K562 (cell line): ENCODE measurements at places on chromosomes 12 and 14.

DNA sequence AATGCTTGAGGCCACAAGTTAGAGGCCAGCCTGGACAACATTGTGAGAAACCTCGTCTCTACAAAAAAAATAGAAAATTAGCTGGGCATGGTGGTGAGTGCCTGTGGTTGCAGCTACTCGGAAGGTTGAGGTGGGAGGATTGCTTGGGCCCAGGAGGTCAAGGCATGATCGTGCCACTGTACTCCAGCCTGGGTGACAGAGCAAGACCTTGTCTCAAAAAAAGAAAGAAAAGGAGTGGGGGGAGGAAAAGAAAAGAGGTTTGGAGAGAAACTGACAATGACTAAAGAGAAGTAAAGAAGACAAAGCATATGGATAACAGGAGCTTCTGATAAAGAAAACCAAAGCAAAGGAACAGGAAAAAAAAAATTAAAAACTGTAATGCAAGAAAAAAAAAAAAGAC, 37.4 kb upstream of the SELPLG start:
- no peak for DNase-seq

DNA sequence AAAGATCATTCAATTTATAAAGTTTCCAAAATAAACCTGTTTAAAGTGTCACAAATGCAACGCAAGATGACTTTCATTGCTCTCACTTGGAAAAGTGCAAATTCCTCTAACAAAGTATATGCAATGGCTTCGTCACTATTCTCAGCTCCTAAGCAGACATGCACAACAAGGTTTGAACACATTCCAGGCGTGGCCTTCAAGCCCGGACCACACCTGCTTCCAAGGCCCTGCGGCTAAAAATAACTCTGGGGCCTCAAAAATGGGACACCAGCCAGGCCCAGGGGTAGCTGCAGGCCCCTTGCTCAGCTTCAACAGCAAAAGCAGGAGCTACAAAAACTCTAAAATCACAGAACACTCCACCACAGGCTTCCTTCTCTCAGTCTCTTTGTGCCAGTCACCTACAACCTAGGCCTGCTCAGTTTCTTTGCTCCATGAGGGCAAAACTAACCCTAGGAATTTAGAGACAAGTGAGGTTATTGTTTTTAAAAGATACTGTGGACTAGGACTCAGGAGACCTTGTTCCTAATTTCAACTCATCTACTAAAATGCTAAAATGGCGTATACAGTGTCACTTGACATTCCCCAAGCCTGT, 29.3 kb downstream of the DUSP16 start:
- peak; percentile 14 for DNase-seq

- DNase-seq, result no peak
Measured at GRCh38 chr12:18827913-18828312, 90.0 kb downstream of the CAPZA3 start.

DNA sequence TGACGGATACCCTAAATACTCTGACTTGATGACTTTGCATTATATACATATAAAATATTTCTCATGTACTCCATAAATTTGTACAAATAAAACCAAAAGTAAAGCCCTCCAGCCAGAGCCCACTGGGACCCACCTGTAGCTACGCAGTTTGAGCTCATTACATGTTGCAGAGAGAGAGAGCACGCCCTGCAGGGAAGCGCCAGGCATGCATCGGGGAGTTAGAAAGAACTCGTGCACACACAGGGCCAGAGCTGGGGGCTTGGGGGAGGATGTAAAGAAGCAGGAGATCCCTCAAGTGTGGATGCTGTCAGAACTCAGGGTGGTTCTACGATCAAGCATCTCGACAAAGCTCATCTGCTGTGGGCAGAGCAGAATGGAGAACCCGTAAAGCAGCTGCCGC, 178.5 kb upstream of the RTL1 start:
- DNase-seq, result no peak
